ENCODE measurements at places on chromosomes 1 and 21.

- no peak for DNase-seq
Measured at GRCh38 chr21:14531757-14532316, 14.3 kb downstream of the SAMSN1 start.

DNA sequence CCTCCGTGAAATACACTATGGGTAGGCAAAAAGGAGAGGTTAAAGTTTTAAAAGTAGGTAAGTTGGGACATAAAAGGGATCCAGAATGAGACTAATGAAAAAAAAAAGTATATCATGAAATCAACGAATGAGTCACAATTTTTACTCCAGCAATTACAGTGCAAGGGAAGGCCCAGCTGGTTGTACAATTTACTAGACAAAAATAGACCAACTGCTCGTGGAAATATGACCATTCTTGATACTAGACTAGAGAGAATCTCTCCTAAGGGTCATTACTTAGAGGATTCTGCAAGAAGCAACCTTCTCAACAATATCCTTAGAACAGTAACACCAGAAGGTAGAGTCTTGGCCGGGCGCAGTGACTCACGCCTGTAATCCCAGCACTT is 55.1 kb upstream of the EFHD2 start:
- DNase-seq = no peak

DNA sequence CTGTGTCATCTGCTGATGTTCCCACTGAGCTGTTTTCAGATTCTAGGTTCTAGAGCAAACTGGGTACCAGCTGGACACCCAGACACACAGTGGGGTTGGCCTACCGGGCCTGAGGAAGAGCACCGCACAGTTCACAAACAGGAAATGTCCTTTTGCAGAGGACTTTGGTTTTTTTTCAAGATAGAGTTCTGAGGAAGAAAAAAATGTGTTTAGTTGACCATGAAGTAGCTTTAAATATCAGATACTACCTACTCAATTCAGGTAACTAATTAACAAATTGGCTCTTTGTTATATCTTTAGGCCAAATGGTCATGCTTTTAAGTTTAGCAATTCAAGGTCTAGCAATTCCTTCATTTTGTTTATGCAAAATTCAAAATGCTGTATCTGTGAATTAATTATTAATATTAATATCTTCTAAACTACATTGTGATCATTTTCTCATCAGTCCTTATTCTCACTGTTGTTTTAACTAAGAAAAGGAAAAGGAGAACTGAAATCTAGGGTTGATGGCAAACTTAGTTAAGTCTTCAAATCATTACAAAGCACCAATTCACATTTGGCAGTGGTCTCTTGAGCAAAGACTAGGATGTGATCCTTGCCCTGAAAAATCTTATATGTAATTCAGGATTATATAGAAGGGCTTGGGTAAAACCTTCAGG is 17.2 kb upstream of the NCF2 start:
- DNase-seq = no peak

DNA sequence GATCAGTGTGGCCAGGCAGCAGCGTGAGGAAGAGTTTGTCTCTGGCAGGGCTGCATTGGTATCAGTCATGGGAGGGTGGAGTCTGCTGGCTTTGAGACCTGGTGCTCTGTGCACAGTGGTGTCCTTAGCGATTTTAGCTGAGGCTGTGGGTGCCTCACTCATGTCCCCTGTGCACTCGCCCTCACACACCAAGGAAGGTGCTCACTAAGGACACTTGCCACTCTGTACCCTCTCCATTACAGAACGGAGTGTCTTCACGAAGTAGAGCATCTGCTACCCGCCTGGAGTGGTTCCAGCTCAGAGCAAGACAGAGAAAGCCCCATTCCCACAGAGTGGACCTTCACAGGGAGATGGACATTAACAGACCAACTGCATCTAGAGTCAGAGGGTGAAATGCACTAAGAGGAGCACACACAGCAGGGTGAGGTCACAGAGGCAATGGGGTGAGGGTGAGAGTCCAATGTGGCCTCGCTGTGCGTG is 117.9 kb downstream of the MATN1 start:
- no peak for DNase-seq

DNA sequence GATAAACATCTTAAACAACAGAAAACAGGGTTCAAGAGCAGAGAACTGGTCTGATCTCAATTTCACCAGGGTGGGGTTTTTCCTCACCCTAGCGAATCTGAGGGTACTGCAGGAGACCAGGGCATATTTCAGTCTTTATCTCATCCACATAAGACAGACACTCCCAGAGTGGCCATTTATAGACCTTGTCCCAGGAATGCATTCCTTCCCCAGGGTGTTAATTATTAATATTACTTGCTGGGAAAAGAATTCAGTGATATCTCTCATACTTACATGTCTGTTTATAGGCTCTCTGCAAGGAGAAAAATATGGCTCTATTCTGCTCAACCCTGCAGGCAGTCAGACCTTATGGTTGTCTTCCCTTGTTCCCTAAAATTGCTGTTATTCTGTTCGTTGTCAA is 84.1 kb downstream of the LYPLAL1 start:
- no peak for DNase-seq

DNA sequence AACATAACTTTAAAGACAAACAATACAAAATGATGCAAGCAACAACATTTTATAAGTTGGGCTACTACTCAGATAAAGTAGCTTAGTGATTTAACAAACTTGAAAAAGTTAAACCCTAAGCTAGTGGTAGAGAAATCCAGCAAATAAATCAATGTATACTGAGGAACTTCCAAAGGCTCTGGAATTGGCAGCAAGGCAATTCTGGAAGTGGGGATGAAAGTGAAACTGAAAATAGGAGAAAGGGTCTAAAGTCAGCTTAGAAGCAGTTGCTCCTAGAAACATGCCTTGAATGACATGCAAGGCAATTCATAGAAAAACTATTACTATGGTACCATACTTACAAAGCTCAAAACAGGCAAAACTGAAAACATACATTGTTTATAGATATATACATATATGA is 90.0 kb upstream of the CAMK1G start:
- DNase-seq = no peak

GRCh38 chr1:156664767-156665411 is 12.3 kb downstream of the NES start:
- no peak for DNase-seq
